GM12891 (cell line): ENCODE measurements at places on chromosomes 13 and 19.

DNA sequence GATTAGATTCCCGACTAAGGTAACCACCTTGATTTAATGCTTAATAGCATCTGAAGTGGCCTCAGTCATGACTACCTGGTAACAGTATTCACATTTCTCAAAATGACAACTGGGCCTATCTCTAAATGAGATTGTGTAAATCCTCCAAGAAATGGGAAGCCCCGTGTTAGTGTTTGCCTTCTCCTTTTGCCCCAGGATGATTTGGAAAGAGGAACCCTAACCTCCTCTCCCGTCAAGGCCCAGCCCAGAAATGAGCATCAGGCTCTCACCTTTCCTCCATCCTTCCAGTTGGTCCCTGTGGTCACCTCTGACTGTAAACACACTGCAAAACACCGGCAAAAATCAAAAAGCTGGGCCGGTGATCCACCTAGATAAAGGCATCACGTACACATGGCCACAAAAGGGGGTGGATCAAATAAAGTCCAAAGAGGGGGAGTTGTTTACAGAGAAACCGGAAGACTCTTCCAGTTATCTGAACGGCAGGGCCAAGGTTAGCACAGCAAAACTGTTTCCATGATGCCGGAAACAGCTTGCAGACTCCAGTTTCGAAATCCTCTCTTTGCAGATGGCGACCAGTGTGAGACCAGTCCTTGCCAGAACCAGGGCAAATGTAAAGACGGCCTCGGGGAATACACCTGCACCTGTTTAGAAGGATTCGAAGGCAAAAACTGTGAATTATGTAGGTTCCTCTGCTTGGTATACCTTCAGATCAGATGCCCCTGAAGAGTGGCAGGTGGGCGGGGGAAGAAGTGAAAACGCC is 16.4 kb downstream of the F10 start:
- no peak for DNase-seq

- DNase-seq = no peak
Observed at GRCh38 chr13:20057963-20058362, 99.4 kb downstream of the ZMYM2 start.

DNA sequence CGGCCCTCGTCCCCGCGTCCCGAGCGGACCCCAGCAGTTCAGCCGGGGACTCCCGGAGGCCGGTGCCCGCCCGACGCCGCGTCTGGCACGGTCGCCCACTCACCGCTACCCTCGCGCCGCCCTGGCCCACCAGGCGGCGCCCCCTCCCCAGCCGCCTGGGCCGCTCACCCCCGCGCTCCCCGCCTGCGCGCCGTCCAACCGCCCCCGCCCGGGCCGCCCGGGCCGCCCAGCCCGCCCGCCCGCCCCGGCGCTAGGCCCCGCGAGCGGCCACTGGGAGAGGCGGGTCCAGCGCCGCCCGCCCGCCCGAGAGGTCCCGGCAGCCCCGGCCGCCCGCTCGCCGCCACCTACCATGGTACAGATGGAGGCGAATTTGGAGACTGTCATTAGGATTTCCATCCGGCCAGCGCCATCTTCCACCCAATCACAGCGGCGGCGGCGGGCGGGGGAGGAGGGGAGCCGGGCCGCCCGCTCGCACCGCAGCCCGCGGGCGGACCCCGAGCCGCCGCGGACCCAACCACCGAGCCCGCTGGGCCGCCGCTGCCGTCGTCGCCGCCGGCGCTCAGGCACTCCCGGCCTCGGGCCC is at the start of gene USP12:
TSS of gene USP12 (minus strand) at position 568 of the 583 bp plus-strand sequence. CDS start at position 396, 172 bp downstream.
- DNase-seq = peak; percentile 6

DNA sequence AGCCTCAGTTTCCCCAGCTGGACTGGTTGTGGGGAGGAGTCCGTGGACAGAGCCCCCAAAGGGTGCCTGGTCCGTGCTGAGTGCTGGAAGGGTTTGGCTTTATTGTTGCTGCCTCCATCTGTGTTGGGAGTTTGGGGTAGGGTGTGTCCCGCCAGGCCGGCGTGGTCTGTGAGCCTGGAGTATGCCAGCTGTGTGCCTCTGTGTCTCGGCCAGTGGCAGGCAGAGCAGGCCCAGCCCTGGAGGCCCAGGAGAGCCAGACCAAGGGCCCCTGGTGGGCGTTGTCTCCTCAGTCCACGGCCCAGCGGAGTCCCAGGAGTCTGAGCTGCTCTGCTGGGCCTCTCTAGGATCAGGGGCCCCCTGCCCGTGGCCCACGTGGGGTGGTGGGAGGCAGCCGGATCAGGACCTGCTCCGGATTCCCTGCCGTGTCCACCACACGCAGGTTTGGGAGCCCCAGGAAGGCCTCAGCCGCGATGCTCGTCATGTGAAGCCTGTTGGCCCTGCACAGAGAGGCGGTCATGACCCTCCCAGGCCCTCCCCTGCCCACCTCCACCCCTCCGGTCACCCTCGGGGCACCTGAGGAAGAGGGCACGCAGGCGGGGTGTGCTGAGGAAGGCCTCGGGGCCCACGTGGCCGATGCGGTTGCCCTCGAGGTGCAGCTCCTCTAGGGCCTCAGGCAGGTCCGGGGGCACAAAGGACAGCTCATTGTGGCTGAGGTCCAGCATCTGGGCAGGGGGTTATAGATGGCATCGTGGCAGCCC is 6.6 kb downstream of the PODNL1 start:
- no peak for DNase-seq

DNA sequence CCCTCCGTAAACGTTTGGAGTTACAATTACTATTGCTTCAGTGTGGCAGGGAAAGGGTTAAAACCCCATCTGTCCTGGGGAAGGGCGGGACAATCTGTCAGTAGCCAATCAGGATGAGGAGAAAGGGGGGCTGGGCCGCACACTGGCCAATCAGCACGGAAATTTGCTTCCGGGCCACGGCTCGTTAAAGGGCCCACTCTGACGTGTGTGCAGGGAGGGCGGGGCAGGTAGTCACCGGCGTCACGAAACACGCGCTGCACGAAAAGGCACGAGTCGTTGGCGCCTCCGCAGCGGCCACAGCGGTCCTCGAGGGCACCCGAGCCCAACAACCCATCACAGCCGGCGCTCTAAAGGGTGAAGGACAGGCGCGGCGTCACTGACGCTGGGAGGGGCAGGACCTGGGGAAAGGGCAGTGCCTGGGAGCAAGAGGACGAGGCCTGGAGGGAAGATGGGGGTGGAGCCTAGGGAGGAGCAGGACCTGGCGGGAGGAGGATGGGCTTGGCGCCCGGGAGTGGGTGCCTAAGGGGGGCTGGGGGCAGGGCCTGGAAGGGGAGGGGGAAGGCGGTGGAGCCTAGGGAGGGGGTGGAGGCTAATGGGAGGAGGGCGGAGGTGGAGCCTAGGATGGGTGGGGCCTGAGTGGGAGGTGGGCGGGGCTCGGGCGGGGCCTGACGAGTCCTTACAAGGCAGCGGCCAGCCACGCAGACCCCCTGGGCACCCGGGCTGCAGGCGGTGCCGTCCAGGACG is 4.9 kb downstream of the ADAMTSL5 start:
- DNase-seq = peak; percentile 87

DNA sequence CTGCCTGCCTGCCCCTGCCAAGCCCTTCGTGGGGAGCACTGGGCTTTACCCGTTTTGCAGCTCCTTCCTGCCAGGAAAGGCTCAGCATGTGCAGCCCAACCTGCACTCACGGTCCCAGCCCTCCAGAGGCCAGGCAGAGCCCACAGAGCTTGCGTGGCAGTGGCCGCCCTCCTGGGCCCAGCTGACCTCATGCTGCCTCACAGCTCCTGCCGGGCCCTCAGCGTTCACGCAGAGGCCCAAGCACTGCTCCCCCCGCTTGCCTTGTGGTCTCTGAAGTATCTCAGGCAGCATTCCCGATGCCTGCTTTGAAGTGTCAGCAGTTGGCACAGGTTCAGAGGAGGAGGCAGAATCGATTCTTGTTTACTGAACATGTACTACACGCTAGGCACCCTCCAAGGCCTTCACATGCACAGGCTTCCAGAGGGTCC is 32.5 kb downstream of the CAPN12 start:
- DNase-seq = no peak

DNA sequence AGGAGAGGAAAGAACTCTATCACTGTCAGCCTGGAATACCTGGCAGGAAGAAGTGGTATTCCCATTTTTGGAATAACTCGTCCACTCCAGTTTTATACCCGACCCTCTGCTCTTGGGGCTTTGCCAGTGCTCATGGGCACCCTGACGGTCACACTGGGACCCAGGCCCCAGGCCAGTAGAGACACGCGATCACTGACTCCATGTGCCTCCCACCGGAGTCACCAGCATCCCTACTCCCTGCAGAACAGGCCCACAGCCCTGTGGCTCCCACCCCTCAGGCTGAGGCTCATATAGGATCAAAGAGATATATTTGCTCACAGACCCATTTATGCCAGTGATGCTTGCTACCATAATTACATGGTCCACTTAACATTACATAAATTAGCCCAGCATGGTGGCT is 3.5 kb downstream of the GRTP1 start:
- DNase-seq = no peak

- no peak for DNase-seq
Observed at GRCh38 chr19:2097886-2098327, 1.2 kb downstream of the IZUMO4 start.

DNA sequence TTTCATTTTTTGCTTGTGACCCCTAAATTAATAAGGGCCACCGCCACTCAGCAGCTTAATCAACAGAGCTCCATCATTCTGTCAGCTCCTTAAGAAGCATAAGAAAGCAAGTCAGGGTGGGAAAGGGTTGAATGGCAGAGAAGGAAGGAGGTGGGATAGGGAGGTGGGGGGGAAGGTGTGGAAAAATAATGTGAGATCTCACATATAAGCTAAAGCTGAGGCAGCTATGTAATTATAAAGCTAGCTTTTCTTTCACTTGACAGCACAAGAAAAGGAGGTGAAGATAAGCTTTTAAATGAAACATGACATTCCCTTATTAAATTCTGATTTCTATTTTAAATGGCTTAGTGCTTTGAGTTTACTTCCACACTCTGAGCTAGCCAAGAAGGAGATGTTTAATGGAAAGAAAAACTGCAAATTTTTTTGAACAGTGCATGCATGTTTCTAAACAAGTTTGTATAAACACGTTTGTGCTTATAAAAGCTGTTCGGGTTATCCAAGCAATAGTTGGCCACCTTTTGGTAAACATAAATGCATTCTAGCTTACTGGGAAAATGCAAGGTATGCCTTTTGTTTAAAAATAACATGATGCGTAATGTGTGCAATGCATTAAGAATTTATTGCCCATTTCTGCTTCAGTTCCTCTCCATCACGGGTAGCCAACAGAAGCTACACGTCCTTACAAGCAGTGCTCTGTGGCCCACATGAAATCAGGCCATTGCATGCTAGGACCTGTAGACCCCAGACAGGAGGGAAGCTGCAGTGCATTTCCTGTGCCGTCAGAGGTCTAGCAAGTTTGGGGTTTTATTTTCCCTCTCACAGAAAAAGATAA is 96.2 kb downstream of the LHFPL6 start:
- DNase-seq = no peak

DNA sequence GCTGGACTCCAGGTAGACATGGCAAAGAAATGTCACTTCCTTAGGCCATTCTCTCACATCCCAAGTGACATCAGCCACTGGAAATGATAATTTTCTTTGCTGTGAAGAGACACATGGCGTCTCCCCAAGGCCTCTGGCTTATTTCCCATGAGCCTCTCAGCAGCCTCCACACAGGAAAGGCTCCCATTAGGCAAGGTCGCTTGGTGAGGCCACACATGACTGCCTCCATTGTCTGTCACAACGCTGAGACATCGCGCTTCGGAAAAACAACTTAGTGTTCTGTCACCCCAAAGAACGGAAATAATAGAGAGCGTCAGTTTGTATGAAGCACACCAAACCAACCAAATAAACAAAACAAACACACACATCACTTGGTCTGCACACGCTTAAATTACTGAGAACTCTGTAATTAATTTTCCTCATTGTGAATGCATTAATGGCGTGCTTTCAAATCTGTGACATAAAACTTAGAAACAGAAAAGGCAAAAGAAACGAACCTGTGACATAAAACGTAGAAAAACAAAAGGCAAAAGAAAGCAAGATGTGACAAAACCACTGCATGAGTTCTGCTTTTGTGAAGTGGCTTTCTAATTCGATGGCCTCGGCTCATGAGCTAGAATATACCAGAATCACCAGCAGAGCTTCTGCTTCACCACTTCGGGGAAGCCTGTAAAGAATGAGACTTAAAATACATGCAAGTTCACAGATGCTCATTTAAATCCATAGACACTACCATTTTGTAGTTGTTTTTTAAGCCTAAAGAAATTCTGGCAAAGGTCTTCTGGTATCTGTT is 404.2 kb upstream of the SGCG start:
- no peak for DNase-seq

- no peak for DNase-seq
Observed at GRCh38 chr19:2399582-2399981, 27.8 kb downstream of the TIMM13 start.

- DNase-seq = peak; percentile 95
Observed at GRCh38 chr19:55353803-55354697, 469 bp downstream of the COX6B2 start.
